ENCODE measurements at places on chromosomes 1 and 21.

DNA sequence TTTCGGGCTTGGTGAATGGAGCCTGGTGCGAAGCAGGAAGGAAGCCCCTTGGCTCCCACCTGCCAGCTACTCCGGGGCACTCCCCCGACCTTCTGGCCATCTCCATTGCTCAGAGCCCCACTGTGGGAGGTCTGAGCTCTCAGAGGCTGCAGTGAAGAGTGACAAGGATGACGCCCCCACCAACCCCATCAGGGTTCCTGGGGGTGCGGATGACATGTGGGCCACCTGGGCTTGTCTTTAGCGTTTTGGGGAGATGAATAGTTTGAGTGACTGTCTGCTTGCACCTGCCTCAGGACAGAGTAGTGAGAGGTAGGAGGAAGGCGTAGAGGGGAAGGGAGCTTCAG lies 43.2 kb upstream of the LBR start:
- no peak for DNase-seq

DNA sequence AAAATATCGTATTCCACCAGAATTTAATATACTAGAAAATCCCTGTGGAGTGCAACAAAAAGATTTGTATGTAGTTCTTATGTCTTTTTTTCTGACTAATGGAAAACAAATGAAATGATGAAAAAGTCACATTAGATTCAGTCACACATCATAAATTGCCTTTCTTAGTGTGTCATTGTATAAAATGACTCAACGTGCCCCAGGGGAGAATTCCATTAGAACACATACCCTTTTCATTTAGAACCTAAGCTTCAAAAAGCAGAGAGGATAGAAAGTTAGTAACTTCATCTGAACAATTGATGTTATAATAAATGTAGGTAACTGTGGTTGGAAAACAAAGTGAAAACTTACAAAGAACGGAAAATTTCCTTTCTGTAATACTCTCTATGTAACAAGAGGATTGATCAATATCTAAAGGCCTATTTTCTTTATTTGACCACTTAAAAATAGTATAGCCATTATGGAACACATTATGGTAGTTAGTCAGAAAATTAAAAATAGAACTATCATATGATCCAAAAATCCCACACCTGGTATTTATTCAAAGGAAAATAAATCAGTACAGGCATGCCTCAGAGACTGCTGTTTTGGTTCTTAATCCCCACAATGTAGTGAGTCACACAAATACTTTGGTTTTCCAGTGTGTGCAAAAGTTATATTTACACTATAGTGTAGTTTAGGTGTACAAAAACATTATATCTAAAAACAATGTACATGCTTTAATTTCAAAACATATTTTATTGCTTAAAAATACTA lies 1016.1 kb downstream of the KCNT2 start:
- peak; percentile 76 for DNase-seq

GRCh38 chr1:227928811-227929375 lies 18.8 kb downstream of the WNT9A start:
- DNase-seq: no peak

DNA sequence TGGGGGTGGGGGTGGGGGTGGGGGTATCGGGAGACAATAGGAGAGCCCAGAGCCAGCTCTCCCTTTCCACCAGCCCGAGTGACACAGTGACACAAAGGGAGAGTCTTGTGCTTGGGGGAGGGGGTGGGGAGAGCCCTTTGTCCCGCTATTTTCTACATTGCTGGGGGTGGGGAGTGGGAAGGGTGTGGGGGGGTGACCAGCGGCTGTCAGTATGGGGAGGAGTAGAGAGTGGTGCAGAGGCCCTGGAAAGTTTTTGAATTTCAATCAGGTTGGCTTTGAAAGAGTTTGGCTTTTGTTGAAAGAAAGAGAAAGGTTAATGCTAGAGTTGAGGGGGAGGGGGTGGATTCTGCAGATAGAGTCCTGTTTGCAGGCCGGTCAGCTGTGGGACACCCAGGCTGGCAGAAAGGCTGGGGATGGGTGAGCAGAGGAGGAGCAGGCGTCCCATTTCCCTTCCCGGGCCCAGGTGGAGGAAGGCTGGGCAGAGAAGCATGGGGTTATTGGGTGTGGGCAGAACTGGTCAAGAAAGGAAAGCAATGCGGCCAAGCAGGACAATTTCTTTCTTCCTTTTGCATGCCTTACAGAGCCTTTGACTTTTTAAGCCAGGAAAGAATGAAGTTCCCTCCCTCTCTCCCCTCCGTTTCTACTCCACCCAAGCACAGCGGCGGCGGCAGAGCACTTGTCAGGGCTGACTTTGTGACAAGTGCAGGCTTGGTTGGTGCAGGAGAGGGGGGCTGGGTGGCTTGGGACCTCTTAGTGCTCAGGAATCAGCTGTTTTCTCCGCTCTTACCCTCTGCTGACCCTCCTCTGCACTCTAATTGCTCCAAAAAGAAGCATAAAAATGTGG lies 96.2 kb downstream of the RNF220 start:
- no peak for DNase-seq

DNA sequence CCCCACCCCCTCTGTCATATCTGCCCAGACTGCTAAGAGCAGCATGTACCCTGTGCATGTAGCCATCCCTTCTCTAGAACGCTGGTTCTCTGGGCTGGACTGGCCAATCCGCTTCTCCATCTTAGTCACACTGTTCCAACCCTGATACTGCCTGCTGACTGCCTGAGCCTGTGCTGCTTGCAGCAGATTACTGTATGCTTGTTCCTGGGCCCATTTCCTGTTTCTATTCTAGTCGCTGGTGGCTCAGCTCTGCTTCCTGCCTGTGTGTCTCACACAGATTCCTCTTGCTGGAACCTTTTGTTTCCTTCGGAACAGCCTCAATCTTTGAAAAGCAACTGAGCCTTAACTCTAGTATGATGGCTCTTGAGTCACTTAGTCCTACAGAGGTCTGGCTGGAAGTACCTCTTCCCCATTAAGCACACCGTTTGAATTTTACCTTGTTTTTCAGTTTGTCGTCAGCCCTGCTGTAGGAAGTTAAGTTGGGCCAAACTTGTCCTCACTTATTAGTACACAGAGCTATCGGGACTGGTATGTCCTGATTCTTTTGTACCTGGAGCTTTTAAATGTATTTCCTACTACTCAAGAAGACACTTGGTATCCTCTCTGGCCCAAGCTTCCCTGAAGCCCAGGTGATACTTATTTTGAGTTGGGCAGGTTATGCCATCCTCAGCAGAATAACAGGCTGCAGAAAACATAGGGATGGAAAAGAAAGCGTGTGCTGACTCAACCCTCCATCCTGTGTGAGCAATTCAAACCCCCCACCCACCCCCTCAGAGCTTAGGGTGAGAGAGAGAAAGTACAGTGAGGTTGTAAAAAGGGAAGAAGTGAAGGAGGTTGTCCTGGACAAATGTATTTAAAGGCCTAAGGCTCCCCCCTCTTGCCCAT lies 43.4 kb upstream of the PIGV start:
- no peak for DNase-seq

All from Caki2 (cell line).